ENCODE measurements at places on chromosomes 1 and 21.

GRCh38 chr1:245961137-245961540, 545.9 kb downstream of the SMYD3 start:
- no peak for DNase-seq

DNA sequence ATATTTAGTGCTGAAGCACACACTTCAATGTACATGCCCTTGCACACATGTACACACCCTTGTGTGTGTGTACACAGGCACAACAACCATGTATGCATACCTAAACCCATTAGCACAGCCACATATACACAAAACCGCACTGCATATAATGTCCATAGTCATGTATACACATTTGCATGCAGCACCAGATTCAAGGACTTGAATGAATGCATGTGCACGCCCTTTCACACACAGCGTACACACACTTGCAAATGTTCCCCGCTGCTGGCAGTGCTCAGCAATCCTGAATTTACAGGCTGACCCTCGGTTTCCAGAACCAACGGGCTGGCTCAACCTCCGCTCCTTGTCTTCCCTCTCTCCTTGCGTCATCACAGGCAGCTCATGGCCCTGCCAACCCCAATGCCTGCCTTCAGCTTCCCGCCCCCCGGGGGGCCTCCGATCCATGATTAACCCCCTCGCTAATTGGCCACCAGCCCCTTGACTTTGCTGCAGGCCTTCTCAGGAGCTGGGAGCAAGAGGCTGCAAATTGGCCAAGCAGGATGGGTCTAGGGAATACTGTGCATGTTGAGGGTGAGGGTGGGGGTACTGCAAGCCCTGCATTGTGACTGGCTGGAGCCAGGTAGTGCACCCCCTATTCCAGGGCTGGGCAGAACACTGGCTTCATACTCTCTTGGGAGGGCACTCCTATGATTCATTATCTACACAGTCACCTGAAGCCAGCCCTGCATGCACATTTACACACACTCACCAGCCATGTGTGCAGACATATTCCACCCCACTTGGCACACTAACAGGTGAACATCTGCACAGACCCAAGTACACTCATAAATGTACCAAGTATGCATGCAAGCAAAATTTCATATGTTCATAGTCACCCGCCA, 7.9 kb downstream of the GPR3 start:
- DNase-seq, result no peak

DNA sequence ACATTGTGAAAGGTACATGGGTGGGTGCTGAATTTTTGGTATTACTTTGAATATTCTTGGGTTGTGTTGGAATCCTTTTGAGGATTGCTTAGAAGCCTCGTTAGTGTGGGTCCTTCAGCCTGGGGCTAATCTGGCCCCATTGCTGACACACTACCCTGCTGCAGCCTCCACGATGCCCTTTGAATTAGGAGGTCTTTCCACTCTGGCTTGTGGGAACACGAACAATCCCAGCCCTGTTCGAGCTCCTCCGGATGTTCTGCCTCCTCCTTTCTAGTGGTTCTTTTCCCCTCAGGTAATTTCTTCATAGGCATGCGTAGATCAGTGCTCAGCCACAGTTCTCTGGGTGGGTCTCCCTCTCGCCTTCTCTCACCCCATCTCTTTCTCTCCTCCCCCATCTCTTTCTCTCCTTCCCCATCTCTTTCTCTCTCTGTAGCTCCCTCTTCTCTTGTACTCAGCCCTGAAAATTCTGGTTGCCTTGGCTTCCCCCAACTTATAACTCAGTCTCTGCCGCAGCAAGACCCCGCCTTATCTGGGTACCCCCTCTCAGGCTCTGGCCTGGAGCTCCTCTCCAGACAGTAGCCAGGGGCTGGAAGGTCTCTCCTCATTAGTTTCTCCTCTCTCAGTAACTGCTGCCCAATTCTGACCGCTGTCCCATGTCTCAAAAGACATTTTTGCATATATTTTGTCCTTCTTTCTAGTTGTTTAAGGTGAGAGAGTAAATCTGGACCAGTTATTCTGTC, 46.0 kb upstream of the SLC19A1 start:
- no peak for DNase-seq

DNA sequence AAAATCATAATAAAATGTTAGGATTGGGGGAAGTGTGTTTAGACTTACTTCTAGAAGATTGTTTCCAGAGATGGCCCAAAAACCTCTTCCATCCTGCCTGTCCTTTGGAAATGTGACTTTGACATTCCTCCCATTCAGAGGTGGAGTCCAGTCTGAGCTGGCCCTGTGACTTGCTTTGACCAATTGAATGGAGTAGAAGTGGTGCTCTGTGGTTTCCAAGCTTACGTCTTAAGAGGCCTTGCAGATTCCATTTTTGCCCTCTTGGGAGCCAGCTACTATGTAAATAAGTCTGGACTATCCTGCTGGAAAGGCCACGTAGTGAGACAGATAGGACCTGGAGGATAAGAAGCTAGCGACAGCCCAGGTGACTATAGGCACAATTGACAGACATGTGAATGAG, 1.3 kb upstream of the NT5C1A start:
- DNase-seq, result no peak

DNA sequence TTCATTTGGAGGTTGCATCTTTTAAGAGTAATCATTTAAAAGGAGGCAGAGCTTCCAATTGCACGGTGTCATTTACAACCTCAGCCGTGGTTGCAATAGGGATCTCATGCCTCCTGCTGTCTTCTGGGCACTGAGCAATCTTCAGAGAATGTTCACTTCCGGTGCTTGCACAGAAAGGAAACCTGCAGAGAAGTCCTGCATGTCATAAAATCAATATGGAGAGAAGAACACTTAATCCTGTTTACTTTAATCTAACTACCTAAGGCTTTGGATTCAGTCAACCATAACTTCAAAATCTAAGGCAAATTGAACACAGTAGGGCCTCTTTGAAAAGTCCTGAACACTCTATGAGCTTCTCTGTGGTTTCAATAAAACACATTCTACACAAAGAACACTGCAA, 11.3 kb upstream of the MAP10 start:
- DNase-seq, result no peak

DNA sequence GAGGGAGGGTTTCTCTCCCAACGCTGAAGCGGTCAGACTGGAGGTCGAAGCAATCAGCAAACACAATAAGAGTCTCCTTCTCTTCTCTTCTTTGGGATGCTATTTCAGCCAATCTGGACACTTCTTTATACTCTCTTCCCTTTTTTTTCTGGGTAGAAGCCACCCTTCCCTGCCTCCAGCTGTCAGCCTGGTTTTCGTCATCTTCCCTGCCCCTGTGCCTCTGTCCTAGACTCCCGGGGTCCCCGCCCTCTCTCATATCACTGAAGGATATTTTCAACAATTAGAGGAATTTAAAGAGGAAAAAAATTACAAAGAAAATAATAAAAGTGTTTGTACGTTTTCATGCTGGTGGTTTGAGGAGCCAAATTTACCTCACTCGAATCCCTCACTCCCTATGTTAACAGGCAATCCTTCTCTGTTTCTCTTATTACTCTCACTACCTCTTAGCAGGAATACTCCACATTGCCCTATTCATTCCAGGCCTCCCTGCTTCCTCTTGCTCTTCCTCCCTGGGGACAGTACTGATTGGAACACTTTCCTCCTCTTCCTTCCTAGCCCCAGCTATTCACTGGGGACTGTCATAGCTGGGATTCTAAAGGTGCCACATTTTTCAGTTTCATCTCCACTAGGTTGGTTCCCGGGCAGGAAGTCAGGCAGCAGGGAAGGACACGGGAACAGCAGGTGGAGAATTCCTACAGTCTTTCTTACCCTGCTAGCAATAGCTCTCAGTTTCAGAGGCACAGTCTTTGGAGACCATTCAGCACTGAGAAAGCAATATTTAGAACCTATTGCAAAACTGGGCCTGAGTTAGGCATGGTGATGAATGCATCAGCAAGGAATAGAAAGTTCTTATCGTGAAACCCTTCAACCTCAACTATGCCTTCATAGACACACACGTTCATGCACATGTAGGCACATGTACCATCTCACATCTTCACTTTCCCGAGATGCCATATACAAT, 288.0 kb downstream of the PBX1 start:
- no peak for DNase-seq

DNA sequence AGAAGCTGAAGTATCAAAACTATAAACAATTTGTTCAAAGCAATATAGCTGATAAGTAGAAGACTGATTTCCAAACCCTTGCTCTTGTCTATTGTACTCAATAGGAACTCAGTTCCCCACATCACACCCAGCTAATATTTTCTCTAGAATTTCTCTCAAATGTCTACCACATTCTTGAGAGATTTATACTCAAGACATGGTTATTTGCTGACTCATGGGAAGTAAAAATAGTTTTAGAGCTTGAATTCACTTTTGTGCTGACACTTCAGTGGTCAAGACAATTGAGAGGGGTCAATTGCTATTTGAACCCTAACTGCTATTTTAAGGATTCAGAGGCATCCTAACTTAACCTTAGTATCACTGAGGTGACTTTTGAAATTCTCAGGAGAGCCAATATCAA, 99.0 kb downstream of the TNNI3K start:
- DNase-seq, result no peak

GRCh38 chr1:232459826-232460225, 170.1 kb downstream of the SIPA1L2 start:
- no peak for DNase-seq

DNA sequence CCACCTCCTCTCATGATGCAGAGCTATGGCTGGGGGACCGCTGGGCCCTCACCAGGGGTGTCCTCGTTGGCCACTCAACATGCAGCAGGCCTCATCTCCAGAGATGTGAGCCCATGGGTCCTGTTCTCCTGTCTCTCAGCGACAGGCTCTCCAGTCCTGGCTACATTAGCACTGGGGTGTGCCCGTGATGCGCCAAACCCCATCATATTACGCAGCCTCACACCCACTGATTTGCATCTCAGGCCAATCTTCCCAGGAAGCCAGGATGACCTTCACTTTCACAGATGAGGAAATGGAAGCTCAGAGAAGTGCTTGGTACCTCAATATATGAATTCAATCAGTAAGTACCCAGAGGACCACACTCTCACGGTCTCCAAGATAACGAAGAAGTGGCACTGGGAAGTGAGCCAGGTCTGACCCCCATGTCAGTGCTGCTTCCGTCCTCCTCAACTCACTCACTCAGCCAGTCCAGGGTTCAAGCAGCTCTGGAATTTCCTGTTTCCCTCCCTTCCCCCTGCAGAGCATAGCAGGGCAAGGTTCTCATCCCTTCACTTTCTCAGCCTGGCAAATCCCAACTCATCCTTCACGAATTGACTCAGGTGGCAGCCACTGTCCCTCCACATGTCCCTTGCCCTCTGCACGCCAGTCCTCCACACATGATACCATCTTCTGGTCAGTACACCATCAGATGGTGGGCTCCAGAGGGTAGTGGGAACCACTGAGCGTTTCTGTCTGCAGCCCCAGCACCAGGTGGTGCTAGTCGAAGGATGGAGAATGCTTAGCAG, 28.9 kb upstream of the EVA1B start:
- no peak for DNase-seq

GRCh38 chr1:180567654-180568053, 8.9 kb downstream of the OVAAL start:
- DNase-seq, result no peak

GRCh38 chr1:101520302-101520701, 283.5 kb downstream of the S1PR1 start:
- DNase-seq, result no peak

- no peak for DNase-seq
Observed at GRCh38 chr1:170872663-170873062, 62.7 kb upstream of the MROH9 start.

GRCh38 chr1:15851210-15852035, 3.9 kb downstream of the SPEN start:
- no peak for DNase-seq

DNA sequence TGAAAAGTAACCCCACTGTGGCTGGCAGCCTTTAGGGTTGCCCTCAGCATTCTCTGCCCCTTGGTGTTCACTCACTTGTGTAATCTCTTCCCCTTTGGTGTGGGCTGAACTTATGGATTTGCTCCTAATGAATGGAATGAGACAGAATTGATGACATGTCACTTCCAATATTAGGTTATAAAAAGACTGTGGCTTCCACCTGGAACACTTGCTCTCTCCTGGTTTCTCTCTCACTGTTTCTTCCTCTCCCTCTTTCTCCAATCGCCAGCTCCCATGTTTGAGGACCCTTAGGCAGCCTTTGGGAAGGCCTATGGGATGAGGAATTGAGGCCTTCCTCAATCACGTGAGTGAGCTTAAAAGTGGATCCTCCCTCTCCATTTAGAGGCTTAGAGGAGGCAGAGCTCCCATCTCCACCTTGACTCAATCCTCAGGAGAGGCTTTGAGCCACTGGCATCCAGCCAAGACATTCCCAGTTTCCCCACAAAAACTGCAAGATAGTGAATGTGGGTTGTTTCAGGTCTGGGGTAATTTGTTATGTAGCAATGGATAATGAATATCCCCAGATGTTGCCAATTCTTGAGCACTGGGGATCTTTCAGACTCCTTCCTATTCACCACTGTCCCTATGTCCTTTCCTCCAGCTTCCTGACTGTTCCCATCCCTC, 95.5 kb upstream of the CD34 start:
- DNase-seq, result no peak

GRCh38 chr1:221174330-221174993, 295.2 kb downstream of the HLX start:
- DNase-seq, result no peak

DNA sequence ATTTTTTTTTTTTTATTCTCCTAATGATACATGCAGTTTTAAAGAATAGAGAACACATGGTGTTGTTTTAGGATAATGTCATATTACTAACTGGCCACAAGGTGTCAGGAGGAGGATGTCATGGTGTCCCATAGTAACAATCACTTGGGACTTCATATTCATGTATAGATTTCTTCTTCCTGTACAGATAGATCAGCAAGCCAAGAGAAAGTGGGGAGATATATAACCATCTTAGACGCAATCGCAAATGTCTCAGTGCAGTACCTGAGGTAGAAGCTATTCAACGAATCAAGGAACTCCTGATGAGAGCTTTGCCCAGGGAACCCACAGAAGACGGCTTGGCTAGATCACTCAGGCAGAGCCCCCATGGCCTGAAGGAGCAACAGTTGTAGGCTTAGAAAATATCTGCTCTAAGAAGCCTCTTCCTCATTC, 12.3 kb downstream of the OR2T11 start:
- no peak for DNase-seq

DNA sequence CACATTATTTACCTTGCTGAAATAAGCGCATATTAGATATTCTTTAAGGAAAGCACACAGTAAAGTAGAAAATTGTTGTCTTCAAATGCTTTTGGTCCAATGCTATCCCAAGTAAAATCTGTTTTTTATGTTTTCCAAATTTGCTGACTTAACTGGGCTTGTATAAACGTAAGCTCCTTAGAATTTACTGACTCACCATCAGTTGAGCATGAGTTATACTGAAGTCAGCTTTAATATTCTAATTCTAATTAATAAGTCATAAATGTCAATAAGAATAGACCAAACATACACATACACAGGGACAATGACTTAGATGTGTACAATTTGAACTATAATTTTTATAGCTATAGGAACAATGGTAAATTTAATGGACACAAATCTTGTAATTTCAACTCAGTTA, 319.2 kb downstream of the TPR start:
- DNase-seq, result no peak

All from activated naive CD8-positive, alpha-beta T cell treated with anti-CD3 and anti-CD28 coated beads, Interleukin-2, amount 50 U/mL, for 24 hours (primary cell).